NCI-H1092 (cell line): ENCODE measurements at places on chromosomes 4 and X.

DNA sequence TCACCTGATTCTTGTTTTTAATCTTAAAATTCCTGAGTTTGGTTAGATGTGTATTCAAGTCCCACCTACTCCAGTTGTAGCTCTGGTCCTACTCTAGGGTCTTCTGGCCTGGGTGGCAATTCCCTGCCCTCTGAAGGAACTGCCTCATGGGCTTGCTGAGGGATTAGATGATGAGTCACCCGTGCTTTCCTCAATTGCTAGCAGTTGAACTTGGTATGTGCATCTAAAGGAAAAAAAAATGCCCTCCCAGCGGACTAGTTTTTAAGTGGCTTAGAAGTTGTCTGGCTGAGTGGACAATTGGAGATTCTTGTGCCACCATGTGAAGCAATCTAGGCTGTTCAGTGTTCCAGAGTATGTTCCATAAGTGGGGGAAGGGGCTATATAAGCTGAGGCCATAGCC, 127.0 kb downstream of the CCNG2 start:
- no peak for DNase-seq

DNA sequence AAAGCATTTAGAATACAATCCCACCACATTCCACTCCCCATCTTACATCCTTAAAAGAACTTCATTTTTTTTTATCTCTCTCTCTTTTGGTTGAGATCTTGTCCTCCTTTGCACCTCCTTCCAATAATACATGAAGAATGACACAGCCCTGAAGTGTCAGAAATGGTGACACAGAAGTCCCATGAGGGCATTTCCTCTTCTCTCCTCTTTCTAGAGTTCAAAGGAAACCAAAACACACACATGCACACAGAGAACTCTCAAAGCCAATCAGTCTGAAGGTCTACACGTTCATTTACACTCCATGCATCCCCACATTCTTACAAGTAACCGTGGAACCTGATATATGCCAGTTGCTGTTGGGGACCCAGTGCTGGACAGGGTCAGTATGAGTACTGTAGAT, 450.7 kb downstream of the HNRNPD start:
- DNase-seq = no peak

GRCh38 chrX:106802388-106803275, at the start of gene TBC1D8B:
Gene TBC1D8B, plus strand, starts transcription at chrX:106802673. Its CDS starts 181 bp downstream, at chrX:106802854.
- peak; percentile 8 for DNase-seq

GRCh38 chr4:31662951-31663350, 942.8 kb downstream of the PCDH7 start:
- DNase-seq = no peak

DNA sequence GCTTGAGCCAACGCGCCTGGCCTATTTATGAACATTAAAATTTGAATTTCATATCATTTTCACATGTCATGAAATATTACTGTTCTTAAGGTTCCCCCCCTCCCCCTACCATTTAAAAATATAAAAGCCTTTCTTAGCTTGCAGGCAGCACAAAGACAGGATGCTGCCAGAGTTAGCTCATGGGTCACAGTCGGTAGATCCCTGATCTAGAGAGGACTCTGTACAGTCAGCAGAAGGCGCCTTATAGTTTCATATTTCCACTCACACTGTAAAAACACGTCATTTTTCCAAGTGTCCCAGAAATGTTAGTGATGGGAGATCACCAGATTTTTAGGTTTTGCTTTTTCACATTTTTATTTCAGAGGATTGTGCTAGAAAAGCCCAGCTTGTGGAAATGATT, 12.2 kb downstream of the NOCT start:
- DNase-seq = no peak

DNA sequence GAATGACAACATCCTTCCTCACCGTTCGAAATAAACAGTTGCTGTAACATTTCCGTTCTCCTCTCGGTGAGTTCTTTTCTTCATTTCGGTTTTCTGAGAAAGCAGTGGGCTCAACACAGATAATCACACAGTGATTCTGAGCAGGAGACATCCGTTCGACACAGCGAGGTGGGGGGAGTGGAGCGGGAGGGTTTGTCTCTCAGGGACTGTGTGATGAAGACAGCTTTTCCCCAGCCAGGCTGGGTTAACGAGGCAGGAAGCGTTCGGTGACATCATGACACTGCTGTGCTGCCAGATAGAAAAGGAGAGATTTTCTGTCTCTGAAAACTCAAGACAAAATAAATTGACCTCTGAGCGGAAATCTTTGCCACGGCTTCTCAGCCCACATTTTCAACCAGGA, 119.3 kb downstream of the CRLF2 start:
- no peak for DNase-seq

GRCh38 chr4:181952478-181952877, 290.7 kb upstream of the TENM3 start:
- no peak for DNase-seq

DNA sequence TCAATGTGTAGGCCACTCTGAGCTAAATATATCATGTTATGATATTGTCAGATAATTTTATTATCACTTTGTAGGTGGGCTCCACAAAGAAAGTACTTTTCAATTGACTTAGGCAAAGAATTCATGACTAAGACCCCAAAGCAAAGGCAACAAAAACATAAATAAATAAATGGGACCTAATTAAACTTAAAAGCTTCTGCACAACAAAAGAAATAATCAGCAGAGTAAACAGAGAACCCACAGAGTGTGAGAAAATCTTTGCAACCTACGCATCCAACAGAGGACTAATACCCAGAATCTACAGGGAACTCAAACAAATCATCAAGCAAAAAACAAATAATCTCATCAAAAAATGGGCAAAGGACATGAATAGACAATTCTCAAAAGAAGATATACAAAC, 15.2 kb upstream of the PDLIM5 start:
- no peak for DNase-seq
